ENCODE measurements at places on chromosomes 11 and 22. TPM values are rescaled to one million over a fixed set of nuclear protein-coding genes. Genes with fewer than 3 reads are reported as not detected.

DNA sequence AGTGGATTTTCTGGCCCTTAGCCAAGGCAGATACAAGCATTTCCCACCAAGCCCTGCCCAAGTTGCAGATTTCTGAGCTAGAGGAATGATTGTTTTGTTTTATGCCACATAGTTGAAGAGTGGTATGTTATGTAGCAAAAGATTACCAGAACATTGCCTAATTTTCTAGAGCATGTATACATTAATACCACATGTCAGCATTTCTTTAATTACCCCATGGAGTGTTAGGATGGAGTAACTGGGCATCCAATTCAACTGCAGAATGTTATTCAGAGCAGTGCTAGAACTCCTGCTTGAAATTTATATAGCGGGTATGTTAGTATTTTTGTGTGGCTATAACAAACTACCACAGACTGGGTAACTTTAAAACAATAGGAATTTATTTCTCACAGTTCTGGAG lies 24.4 kb upstream of the CYP2R1 start:
- DNase-seq, result no peak
- no peaks in the 10 kb centered on the region for H3K36me3 ChIP-seq
- no peak overlapping the region for H3K4me3 ChIP-seq
- no peak overlapping the region for H3K27ac ChIP-seq
- no peaks in the 10 kb centered on the region for H3K4me1 ChIP-seq

DNA sequence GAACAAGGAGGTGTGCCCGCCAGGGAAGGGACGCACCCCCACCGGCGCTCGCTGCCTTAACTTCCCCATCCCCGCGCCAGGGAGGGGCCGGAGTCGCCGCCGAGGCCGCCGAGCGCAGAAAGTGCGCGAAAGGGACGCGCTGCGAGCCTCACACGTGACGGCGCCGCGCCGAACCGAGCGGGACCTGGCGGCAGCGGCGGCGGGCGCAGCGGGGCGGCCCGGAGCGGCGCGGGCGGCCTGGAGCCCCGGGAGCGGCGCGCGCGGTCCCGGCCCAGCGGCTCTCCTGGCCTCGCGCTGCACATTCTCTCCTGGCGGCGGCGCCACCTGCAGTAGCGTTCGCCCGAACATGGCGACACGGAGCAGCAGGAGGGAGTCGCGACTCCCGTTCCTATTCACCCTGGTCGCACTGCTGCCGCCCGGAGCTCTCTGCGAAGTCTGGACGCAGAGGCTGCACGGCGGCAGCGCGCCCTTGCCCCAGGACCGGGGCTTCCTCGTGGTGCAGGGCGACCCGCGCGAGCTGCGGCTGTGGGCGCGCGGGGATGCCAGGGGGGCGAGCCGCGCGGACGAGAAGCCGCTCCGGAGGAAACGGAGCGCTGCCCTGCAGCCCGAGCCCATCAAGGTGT lies at the start of gene SORL1:
Gene SORL1, plus strand, starts transcription at position 329 of the 623 bp plus-strand sequence. Its CDS starts 18 bp downstream, at position 347.
- peaks cover 10% of the 10 kb centered on the region for H3K4me1 ChIP-seq
- peak within 1 kb of the TSS; percentile 84 for H3K4me3 ChIP-seq
- no peaks in the 10 kb centered on the region for H3K27me3 ChIP-seq
- peak within 1 kb of the TSS; percentile 72 for H3K27ac ChIP-seq

- H3K4me3 ChIP-seq, result no peak overlapping the region
- DNase-seq, result no peak
- H3K36me3 ChIP-seq, result no peaks in the 10 kb centered on the region
- H3K4me1 ChIP-seq, result peaks cover 46% of the 10 kb centered on the region
- peak overlapping the region; percentile 81 for H3K27ac ChIP-seq
Observed at GRCh38 chr11:62418136-62418535, 697 bp upstream of the SCGB1A1 start.

- peaks cover 10% of the 10 kb centered on the region for H3K4me1 ChIP-seq
- DNase-seq, result no peak
- no peaks in the 10 kb centered on the region for H3K36me3 ChIP-seq
- H3K4me3 ChIP-seq, result peak overlapping the region; percentile 77
- H3K27me3 ChIP-seq, result no peaks in the 10 kb centered on the region
Observed at GRCh38 chr11:61817471-61818202, 834 bp upstream of the FADS1 start.

DNA sequence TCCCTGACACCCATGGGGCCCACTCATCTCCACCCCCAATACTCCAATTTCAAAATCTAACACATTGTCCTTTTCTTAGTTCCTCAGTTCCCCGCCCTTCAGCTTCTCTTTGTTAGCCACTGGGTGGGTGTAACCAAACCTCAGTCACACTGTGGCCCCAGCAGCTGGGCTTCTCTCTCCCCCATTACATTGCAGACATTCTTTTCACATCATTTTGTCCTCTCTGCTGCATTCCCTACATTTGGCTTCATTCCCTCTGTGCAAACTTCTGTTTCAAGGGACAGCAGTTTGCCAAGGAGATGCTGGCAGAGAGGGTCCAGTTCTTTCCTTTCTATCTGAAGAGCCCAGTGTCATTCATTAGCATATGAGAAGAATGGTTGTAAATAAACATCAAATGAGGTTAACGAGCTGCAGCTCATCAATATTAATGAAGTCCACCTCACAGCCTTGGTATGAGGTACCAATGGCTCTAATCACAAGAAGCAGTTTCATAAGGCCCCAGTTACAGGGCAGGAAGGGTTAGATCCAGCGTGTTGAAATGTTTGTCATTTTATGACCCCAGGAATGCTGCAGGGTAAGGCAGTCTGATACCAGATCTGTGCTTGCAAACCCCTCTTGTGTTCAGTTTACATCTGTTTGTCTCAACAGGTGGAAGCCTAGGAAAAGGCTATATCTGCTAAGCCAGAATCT lies 72.3 kb downstream of the ARFGAP2 start:
- H3K4me1 ChIP-seq, result no peaks in the 10 kb centered on the region
- no peak for DNase-seq
- no peaks in the 10 kb centered on the region for H3K36me3 ChIP-seq
- H3K27ac ChIP-seq, result no peak overlapping the region
- H3K27me3 ChIP-seq, result no peaks in the 10 kb centered on the region
- no peak overlapping the region for H3K4me3 ChIP-seq

GRCh38 chr11:17498058-17498457 lies 21.4 kb upstream of the ABCC8 start:
- H3K36me3 ChIP-seq, result no peaks in the 10 kb centered on the region
- H3K4me1 ChIP-seq, result no peaks in the 10 kb centered on the region
- no peak for DNase-seq
- H3K27ac ChIP-seq, result no peak overlapping the region
- no peaks in the 10 kb centered on the region for H3K27me3 ChIP-seq

- no peak overlapping the region for H3K27ac ChIP-seq
- H3K4me3 ChIP-seq, result no peak overlapping the region
- H3K36me3 ChIP-seq, result no peaks in the 10 kb centered on the region
- H3K4me1 ChIP-seq, result no peaks in the 10 kb centered on the region
- no peak for DNase-seq
Observed at GRCh38 chr22:48054596-48054995, 1292.1 kb downstream of the TBC1D22A start.

Gene CALCA
- not detected for polyA plus RNA-seq

Gene DNAJB7
- 0.07 TPM for polyA plus RNA-seq

Gene HEPACAM
- polyA plus RNA-seq, result 0.52 TPM

Gene ADM2
- 8.6 TPM for polyA plus RNA-seq

Gene RAB30
- 12.4 TPM for polyA plus RNA-seq

Gene ARHGAP42
- 6.1 TPM for polyA plus RNA-seq

Gene TMEM135
- polyA plus RNA-seq, result 11.0 TPM

Gene A4GALT
- polyA plus RNA-seq, result 12.6 TPM
